ENCODE measurements at places on chromosomes 6 and 20. TPM values are rescaled to one million over a fixed set of nuclear protein-coding genes. Genes with fewer than 3 reads are reported as not detected.

DNA sequence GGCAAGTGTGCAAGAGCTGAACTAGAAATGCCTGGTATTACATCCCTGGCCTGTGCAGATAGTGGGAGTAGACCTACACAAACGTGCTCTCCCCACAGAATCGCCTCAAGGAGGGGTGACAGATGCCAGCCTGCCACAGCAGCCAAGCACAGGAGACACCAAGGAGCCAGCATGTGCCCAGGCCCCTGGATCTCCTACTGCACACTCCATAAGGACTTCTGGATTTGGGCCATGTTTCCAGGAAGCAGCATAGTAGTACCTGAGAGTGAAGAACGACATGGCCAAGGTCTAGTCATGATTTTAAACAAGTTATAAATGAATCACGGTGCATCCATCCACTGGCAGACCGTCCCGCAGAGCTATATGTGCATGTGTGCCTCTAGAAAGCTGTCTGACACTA is 232.2 kb downstream of the SYNDIG1 start:
- no peak for DNase-seq

Gene CRIP3
- total RNA-seq, result 0.69 TPM

Gene TSPYL4
- 81.3 TPM for total RNA-seq

GRCh38 chr6:140806431-140806830 is 1326.3 kb upstream of the GJE1 start:
- no peak for DNase-seq

Gene IL17F
- not detected for total RNA-seq

All from glutamatergic neuron (in vitro differentiated cells).